ENCODE measurements at places on chromosomes 1 and 21. TPM values are rescaled to one million over a fixed set of nuclear protein-coding genes. Genes with fewer than 3 reads are reported as not detected.
A peak's percentile ranks its signal among the peaks of the same experiment; 100 is the strongest.

The AK5 gene
- total RNA-seq, result 31.5 TPM

DNA sequence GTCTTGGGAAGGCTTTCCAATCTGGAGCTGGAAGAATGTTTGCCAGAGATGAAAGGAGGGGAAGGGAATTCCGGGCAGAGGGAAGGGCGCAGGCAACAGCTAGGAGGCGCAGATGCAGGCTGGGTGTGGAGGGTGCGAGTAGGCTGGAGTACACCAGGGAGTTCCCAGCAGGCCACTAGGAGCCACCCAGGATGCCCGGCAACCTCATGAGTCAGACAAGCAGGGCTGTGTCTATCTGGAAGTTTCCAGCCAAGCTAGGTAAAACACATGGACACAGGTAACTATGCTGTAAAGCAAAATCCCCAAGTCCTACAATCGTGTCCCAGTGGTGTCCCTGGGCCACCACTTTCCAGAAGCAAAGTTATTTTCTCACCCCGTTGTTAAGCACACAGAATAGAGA lies 990 bp upstream of the NBL1 start:
- no peak for DNase-seq

DNA sequence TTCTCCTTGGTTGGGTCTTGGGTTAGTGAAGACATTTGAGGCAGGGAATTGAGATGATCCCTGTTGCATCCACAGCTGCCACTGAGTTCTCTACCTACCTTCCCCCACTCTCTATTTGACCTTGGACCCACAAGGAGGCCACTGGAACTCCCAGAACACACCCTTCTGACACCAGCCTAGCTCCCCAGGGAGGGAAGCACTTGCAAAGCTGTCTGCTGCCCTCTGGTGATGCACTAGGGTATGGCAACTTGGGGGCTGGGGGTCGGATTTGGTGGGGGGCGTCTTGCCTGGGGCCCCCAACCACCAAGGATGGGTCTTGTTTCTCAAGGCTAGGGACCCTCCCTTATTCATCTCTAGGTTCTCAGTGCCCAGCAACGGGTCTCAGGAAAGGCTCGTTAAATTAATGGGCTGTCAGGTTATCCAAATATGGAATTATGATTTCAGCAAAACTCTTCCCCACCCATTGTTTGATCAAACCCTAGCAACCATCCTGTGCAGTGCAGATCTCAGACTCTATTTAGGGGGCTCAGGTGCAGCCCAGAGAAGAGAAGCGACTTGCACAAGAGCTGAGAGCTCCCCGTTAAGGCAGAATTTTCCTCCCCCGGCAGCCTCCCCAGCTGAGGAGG lies 177.8 kb upstream of the KLHDC7A start:
- no peak for DNase-seq

- DNase-seq, result no peak
Measured at GRCh38 chr1:39195166-39196111, 9.1 kb upstream of the MACF1 start.

DNA sequence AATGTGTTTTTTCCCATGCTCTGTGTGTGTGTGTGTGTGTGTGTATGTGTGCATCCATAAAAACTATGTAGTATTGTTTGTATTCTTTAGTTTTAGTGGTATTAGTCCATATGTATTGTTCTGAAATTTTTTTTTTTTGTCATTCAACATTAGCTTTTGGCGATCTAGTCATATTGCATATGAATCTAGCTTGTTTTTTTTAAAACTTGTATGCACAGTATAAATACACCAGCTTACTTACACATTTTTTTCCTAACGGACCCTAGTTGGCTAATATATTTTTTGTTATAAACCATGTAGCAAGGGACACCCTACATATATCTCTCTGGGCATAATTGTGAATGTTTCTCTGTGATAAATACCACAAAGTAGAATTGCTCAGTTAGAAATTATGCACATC lies 359.7 kb downstream of the SRGAP2C start:
- no peak for DNase-seq

GRCh38 chr1:29325675-29326074 lies 89.4 kb downstream of the PTPRU start:
- no peak for DNase-seq

DNA sequence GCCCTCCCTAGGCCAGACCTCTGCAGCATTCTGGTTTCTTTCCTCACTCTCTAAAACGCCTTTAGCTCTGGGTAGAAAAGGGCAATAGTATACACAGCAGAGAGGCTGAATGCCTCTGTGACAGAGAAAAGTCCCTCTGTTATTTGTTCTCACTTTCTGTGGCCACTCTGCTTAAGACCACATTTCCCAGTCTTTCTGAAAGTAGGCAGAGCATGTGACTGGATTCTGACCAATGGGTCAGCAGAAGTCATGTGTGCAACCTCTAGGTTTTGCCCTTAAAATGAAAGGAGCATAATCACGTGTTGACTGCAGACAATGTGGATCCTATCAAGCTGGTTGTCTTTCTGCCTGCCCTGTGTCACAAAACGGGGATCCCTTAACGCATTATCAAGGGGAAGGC lies 79.7 kb upstream of the MARK1 start:
- no peak for DNase-seq

The CHD5 gene
- 0.16 TPM for total RNA-seq

DNA sequence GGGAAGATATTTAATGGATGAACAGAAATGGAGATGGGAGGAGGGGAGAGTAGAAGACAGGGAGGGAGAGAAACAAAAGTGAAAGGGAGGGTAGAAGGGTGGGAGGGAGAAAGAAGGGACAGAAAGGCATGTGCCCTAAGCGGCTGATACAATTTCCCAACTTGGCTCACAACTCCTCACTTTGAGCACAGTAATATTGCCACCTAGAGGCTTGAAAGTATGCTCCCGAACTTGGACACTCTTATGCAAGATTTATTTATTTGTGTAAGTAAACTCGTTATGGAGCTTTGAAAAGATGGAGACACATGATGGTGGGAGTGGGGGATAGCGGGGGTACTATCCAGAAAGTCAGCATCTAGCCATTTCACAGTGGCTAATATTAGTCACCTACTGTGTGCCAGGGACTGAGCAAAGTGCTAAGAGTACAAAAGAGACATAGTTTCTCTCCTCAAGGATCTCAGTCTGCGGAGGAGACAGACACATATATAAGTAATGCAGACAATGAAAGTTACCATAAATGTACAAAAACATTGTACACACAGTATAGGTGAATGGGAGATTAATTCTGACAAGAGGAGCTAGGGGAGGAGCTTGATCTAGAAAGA lies 189.7 kb downstream of the SEC16B start:
- no peak for DNase-seq

GRCh38 chr1:170594066-170594626 lies 62.2 kb downstream of the GORAB start:
- no peak for DNase-seq

DNA sequence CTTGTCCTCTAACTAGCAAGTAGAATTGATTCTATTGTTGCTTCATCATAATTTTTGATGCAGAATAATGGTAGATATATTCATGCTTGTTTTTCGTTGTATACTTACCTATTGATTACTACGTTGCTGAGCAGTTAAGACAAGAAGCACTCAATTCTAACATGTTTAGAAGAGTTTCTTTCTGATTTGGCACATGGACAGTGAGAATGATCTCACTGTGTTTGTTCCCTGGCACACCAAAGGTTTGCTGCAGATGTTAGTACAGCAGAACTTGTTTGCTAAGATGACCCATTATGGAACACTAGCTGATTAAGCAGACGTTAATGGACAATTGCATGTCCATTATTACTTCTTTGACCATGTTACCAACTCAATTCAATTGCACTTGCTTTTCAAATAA lies 184.7 kb upstream of the SGIP1 start:
- DNase-seq, result no peak

The ZNF683 gene
- not detected for total RNA-seq

DNA sequence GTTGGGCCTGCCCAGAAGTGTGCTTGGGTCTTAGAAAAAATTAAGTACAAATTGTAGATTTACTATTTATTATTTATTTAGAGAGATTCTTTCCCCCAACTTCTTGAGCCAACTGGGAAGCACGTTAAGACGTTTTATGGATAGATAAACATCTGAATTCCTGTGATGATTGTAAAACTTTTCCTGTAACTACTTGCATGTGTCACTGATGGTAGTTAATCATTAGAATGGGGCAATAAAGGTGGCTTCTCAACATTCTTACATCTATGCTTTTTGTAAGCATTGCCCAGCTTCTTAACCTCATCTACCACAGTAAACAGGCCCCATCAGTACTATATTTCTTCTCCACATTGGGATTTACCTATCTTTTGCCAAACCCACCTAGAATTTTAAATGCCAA lies 559.8 kb downstream of the LMO4 start:
- no peak for DNase-seq

DNA sequence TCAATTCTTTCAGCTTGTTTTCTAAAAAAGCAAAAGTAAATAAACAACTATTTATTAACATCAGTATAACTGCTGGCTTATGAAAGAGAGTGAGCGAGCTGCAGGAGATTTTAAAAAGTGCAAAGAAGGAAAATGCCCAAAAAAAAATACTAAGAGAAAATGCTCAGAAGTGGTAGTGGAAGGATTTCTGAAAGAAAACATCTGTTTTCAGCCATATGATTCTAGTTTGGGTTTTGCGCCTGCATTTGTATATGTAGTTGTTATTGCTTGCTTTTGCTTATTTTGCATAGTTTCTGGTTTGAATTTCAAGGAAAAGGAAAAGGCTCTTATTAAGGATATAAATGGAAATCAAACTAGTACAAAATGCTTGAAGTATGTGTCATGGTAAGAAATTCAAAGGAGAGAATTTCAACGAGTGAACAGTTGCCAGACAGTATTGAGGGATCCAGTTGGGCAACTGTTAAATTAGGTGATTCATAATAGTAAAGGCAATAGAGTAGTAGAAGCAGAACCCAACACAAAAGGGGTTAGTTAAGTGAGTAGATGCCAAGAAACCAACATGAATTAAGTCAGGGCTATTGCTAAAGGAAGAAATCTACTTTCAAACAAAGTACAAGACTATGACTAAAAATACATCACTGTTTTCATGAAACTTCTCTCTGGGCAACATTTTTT lies 1.2 kb downstream of the GBP5 start:
- no peak for DNase-seq

The GJA5 gene
- total RNA-seq, result not detected

The PLXNA2 gene
- 20.5 TPM for total RNA-seq

- DNase-seq, result no peak
Measured at GRCh38 chr1:186299570-186299969, 75.5 kb downstream of the TPR start.

The OPRD1 gene
- total RNA-seq, result 0.27 TPM

The CAPN8 gene
- total RNA-seq, result not detected

GRCh38 chr21:40803101-40803500 lies 43.9 kb downstream of the DSCAM start:
- DNase-seq, result no peak

The WDTC1 gene
- 52.0 TPM for total RNA-seq

- no peak for DNase-seq
Measured at GRCh38 chr1:55155522-55155921, 59.6 kb downstream of the USP24 start.

- DNase-seq, result no peak
Measured at GRCh38 chr1:180486092-180486491, 16.3 kb downstream of the ACBD6 start.

DNA sequence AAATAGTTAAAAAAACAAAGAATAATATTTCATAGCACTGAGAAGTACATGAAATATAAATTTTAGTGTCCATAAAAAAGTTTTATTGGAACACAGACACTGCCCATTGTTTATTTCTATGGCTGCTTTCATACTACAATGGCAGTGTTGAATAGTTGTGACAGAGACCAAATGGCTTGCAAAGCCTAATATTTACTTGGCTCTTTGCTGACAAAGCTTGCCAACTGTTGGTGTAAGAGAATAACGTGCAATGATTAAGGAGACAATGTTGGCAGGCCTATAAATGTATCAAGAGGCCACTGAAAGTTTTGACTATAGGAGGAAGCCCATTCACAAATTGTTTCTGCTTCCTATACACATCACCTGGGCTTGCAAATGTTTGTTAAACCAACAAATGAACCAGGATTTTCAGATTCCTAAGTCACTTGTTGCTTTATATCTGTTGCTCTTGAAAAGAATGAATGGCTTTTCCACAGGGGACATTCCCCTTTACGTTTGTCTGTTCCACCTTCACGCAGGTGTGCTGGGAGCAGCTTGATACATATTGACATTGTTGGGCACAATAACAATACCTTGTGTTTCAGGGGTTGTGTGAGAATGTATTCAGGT lies 5.5 kb upstream of the ST6GALNAC3 start:
- DNase-seq, result no peak

GRCh38 chr1:215005078-215005477 lies 77.5 kb upstream of the KCNK2 start:
- no peak for DNase-seq

DNA sequence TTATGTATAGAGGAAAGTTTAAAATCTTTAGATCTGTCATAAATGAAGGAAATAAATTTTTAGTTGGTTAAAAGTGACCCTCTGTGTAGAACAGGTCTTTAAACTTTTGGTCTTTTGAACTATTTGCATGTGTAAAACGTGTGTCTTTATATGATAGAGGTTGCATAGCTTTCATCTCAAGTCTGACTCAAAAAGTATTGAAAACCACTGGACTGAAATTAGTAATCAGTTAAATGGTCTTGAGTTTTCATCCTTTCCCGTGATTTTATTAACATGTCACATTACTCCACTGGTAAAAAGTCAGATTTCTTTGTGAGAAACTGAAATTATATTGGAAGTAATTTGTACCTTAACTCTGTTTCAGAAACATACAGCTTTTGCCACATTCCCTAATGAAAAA lies 1.8 kb downstream of the RNPC3 start:
- DNase-seq, result no peak

DNA sequence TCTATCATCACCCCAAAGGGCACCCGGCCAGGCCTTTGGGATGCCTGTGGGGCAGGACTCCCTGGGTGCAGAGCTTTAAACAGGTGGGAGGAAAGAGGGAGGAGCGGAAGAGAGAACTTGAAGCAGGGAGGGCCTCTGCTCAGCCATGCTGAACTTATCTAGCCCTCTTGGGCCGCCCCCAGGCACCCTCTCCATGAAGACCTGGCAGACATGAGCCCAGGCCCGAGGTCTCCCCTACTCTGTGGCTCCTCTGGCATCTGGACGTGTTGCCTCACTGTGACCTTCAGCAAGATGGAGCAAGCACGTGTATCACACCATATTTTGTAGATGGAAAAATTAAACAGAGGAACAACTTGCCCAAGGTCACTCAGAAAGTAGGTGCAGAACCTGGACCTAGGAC lies 711.4 kb downstream of the MATN1 start:
- peak; percentile 64 for DNase-seq

DNA sequence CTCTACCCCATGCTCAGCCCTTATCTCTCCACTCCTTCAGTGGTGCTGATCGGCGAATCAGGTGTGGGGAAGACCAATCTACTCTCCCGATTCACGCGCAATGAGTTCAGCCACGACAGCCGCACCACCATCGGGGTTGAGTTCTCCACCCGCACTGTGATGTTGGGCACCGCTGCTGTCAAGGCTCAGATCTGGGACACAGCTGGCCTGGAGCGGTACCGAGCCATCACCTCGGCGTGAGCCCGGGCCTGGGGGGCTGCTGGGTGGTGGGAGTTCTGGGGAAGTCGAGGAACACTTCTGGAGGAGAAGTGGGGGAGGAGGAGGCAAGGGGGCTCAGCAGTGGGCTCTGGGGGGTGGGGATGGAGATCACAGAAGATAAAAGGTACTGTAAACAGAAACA lies 4.9 kb downstream of the RAB25 start:
- no peak for DNase-seq

All from osteocyte (in vitro differentiated cells).